ENCODE measurements at places on chromosomes 4 and X.
A peak's percentile ranks its signal among the peaks of the same experiment; 100 is the strongest.

GRCh38 chr4:184697956-184698355 is 35.9 kb downstream of the CENPU start:
- DNase-seq = no peak

GRCh38 chr4:5654791-5655190 is 53.6 kb downstream of the EVC2 start:
- DNase-seq = no peak

DNA sequence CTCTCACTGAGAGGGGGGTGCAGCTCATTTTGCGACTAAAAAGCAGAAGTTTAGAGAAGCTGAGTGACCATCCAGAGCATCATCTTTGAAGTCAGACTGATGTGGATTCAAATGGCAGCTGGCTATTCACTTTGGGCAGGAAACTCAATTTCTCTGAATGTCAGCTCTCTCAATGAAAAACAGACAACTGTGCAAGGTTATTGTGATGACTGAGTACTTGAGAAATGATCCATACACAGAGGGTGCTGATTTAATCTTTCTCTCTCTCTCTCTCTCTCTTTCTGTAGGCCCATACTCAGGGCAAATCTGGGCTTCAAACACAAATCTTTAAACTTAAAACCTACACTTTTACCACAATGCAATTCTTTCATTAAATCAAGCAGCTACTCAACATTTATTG is 185.8 kb upstream of the SLIT2 start:
- no peak for DNase-seq

GRCh38 chr4:15794426-15794825 is 16.3 kb downstream of the CD38 start:
- no peak for DNase-seq

DNA sequence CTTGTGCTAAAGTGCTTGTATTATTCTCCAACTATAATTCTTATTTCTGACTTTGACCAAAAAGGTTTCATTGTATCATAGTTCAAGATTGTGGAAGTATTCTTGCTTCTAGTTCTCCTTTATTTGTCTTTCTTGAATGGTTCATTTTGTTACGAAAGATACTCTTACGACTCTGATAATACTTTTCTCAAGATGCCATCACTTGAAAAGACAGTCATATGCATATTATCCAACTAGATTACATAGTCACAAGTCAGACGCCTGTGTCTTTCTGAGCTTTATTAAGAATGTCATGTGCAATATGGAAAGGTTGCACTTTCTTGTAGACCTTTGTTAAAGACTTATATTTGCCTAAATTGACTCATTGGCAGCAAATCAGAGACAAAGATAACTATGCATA is 71.4 kb upstream of the HPGD start:
- no peak for DNase-seq

- DNase-seq = no peak
Measured at GRCh38 chr4:101669138-101669831, 121.2 kb upstream of the BANK1 start.

DNA sequence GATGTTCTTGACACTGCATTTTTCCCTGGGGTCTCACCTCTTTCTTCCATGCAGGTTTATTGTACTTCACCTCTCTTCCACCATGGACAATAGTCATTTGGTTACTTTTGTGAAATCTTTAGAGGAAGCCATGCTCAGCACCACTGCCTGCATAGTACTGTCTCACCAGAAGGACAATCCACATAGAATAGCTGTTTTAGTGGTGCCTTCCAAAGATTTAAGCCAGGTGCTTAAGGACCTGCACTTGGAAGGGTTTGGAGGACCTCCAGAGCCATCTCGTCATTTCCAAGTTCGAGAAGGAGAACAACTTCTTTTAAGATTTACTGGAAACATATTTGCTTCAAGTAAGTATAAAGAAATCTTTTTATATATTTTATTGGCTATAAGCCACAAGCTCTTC is 26.7 kb downstream of the DTHD1 start:
- no peak for DNase-seq

DNA sequence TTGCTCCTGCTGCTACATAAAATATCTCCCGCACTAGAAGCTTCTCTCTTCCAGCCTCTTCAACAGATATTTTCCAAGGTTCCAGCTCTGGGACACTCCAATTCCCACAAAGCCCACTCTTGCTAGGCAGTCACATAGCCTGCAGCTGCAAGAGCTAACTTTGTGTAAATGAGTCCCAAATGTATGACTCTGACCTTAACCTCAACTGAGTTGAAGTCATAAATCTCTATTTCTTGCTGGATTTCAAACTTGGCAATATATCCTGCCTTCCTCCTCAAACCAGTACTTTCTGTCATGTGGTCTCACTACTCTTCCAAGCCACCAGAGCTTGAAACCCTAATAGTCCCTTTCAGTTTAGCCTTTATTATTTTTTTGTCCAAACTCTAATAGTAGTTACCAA is 315.4 kb upstream of the GRIA3 start:
- no peak for DNase-seq

GRCh38 chr4:155809835-155810234 is 51.0 kb downstream of the GUCY1B1 start:
- peak; percentile 67 for DNase-seq

- no peak for DNase-seq
Measured at GRCh38 chr4:41260116-41260733, 3.5 kb downstream of the UCHL1 start.

DNA sequence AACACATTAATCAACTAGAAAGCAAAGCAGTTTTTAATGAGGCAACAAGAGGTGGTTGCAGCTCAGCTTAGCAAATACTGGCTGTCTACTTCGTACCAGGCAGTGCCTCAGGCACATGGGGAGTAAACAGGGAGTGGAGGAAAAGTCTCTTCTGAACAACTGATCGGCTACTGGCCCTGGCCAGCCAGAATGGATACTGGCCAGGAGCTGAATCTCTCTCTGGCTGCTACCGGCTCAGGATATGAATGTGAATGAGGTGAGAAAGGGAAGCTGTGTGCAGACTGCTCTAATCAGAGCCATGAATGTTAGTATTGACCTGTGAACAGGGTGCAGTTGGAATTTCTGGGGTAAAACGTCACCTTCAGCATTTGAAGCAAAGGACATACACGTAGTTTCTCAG is 77.3 kb downstream of the STK32B start:
- DNase-seq = no peak

DNA sequence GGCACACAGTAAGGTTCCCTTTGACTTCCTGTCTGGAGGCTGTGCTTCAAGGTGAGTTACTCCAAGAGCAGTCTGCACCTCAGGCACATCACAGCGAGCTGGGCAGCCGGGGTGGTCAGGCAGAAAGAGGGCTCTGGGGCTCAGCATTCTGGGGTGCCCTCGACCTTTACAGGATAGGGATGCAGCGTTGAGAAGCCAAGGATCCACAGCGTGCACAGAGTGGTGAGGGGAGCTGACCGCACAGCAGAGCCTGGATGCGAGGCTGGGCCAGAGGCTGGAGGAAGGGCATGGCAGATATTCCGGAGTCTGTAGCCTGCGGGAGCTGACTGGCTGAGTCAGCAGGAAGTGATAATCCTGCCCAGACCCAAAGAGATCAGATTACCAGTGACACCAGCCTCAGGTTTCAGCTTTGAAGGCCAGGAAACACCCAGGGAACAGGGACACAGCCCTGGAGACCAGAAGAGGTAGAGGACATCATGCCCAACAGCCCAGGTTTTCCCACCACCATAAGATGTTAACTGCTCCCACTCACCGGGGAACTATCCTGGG is 38.4 kb upstream of the PDLIM3 start:
- no peak for DNase-seq

DNA sequence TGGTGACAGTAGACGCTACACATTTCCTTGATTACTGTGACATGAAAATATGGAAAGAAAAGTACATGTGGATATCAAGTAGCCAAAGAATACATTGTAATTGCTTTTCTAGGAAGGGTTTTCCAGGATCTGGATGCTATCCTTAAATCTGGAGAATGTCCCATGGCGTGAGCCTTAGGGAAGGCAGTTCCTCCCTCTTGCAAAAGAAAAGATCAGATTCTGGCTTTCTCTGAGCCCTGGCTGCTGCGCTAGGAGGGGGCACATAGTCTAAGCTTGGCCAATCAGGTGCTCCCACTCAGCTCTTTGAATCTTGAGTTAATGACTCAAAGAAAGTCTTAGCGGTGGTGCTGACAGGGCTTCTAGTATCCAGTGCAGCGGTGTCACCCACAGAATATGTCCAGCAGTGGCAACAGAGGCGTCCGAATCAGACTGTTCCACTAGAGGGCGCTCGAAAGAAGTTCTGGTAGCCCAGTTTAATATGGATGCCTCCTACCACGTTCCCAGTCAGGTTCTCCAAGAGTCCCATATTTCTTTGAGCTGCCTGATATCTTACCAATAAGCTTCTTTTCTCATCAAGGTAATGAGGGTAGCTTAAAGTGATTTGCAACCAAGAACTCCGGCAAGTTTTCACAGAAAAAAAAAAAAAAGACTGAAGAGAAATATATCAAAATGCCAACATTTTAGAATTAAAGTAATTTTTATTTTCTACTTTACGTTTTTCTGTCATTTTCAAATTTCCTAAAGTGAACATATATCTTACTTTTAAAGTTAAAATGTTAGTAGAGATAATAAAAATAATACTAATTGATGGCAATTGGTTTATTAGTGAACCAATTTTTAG is 213.4 kb upstream of the S100G start:
- peak; percentile 73 for DNase-seq

- DNase-seq = no peak
Measured at GRCh38 chr4:110058677-110059076, 139.7 kb downstream of the ELOVL6 start.

DNA sequence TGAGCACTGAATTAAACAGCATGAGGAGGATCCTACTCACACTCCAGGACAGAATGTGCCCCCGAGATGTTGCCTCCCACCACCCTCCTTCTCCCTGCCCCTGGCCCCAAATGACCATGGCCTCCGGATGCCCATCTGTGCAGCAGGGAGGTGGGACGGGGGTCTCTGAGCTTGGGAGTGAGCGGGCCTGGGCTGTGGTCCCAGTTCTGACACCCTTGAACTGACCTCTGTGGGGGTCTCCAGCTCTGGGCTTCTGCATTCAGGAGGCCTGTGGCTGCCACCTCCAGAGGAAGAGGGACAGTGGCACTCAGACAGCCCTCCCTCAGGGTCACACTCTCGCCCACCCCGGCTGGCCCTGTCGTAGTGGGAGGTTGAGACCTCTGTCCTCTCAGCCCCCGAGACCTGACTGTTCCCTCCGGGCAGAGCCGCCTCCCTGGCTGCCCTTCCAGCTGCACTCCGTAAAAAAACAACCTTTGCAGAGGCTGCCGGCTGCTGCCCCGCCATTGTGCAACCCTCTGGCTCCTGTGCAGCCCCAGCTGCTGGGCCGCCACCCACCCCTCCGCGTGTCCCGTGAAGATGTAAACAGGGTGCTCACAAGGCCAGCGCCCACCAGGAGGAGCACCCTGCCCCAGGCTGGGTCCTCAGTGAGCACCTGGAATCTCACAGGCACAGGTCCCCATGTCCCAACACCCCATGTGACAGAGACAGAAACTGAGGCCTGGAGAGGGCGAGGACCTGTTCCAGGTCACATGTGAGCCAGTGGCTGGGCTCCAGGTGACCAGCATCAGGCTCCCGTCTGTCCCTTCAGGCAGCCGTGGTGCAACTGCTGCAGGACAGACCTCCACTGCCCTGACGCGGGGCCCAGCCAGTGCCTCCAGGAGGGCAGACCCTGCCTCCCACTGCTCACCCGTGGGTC is 39.6 kb downstream of the HTRA3 start:
- no peak for DNase-seq

DNA sequence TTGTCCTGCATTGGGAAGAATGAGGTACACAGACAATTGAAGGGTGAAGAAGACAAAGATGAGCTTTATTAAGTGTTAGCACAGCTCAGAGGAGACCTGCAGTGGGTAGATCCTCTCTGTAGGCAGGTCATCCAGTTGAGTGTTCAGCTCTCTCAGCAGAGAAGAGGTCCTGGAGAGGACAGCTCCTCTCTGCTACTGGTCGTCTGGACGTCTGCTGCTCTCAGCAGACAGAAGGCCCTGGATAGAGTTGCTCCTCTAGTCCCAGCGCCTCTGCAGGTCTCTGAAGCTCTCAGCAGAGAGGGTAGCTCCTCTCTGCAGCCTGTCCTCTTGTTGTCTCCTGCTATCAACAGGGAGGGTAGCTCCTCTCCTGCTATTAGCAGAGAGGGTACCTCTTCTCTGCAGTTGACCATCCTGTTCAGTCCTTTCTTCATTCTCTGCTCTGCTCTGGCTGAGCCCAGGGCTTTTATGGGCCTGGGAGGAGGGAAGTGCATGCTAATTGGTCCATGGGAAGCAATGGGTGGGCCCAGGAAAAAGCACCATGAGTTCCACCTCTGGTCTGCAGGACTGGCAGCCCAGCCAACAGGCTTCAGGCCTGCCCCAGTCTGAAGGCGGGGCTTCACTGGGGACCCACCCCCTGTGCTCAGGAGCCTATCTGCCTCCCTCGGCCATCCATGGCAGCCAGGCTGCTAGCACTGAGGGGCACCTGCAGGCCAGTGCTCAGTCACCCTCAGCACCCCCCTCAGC is 54.1 kb upstream of the IBSP start:
- no peak for DNase-seq

DNA sequence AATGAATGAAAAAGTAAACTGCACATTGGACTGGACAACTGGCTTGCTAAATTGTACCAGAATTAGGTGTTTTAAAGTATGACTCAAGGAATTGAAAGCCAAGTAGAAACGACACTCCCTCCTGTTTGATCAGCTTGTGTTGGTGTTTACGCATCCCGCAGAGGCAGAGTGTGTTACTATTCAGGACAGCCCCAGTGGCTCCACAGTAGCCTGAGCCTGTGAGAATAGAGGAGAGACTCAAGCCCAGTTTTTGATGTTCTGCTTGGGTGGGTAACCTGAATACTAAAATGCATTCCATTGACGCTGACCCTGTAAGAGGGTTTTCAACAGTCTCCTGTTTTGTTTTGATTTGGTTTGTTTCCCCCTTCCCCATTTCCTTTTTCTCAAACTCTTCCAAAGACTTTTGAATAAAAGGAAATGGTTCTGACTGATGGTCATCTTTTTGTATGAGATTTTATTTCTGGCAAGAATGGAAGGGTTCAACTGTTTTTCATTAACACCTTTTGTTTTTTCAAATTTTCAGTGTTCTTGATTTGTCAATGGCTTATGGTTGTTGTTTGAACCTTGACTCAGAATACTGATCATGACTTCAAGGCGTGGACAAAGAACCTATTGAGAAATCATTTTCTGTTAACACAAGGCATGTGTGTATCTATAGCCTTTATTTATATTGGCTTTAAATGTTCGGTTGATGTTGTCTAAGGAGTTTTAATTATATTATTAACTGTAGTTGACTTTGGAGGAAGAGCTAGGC is 10.2 kb downstream of the ADGRL3 start:
- DNase-seq = peak; percentile 77

- DNase-seq = no peak
Measured at GRCh38 chr4:8472689-8473197, 32.2 kb downstream of the TRMT44 start.

Measured in NCI-H2081 (cell line).